Common myeloid progenitor, CD34-positive (primary cell): ENCODE measurements at places on chromosomes 11 and 22.

DNA sequence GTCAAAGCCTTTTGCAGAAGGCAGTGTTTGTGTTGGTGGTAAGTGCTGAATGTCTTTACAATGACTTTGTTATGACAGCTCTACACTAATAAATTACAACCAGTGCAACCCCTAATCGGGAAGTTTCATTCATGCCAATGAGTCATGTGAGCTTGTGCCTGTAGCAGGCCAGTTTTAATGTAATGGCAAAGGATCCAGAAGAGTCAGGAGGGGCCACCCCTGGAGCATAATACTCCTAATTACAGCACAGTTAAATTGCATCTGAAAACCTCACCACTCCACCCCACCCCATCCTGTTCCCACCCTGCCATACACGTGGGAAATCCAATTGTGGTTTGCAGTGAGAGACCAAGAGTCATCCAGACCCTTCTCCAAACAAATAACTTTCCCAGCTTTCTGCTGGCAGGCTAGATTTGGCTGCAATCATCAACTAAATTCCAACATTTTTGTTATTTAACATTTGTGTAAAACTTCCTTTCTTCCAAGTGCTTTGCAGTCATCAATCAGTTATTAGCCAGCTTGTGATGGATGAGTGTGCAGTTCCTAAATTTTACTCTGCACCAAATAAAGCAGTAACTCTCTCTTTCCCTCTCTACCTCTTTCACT, 277.3 kb upstream of the FAT3 start:
- no peak for DNase-seq

DNA sequence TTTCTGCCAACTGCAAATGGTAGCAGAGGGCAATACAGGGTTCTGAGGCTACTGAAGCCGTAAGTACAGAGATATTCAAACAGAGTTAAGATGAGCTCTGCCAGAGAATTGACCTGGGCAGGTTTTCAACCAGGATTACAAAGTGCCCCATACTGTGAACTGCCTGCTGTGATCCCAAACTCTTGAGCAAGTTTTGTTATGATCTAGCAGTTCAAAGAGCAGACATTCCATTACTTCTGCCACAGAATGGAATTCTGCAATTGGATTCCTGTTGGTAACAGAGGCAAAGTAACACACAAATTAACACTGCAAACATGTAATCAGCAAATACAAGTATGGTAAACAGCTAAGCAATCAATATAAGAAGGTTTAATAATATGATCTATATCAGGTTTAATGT, 31.2 kb downstream of the ALG9 start:
- no peak for DNase-seq

GRCh38 chr22:45645526-45646414, 25.9 kb upstream of the ATXN10 start:
- DNase-seq, result peak; percentile 68

DNA sequence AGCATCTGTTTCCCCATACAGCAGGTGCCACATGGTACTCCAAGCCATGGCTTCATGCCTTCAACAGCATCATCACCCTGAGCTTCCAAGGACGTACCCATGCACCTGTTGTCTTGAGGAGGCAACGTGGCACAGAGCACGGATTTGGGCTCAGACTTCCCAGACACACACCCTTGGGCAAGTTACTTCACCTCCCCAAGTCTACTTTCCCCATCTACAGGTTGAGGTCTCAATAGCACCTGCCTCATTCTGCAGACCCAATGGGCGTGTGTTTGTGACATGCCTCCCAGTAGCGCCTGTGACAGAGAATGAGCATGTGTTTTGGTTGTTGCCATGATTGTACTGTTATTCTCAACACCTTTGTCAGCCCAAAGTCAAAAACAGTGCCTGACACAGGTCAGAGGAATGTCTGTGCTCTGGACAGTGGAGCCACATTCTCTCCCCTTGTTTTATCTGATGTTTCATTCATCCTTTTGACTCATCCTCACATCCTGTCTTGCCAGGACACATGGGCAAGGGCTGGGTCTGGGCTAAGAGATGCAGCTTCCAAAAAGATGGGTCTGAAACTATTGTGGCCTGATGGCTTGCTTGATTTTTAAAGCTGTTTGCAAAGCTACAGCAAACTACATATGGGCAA, 53.4 kb upstream of the CCND1 start:
- DNase-seq, result no peak

GRCh38 chr11:19995145-19995544, 165.1 kb downstream of the DBX1 start:
- DNase-seq, result no peak

DNA sequence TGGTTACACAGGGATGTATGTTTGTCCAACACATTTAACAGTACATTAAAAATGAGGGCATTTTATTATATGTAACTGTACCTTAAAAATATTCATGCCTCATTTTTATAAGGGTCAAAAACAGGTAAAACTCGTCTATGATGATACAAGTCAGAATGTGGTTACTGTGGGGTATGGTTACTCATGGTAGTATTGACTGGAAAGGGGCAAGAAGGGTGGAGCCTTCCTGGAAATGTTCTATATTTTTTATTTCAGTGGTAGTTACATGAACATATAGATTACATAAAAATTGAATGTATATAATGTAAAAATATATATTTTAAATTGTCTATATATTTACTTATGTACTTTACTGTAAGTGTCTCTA, 99.8 kb downstream of the STIM1 start:
- no peak for DNase-seq

DNA sequence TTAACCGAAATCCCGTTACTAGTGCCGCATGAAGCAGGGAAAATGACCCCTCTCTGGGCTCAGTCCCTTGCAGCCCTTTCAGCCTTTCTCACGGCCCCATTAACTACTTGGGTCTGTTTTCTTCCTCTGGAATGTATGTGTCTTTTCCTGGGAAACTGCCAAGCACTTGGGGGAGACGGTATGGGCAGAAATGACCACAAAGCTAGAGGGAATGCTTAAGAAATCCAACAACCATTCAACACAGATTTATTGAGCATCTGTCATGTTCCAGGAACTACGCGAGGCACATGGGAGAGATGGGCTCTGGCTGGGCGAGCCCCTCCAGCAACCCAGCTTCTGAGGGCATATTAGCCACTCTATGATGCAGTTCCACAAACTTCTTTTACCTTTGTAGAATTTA, 462.6 kb downstream of the BUD13 start:
- DNase-seq, result no peak

DNA sequence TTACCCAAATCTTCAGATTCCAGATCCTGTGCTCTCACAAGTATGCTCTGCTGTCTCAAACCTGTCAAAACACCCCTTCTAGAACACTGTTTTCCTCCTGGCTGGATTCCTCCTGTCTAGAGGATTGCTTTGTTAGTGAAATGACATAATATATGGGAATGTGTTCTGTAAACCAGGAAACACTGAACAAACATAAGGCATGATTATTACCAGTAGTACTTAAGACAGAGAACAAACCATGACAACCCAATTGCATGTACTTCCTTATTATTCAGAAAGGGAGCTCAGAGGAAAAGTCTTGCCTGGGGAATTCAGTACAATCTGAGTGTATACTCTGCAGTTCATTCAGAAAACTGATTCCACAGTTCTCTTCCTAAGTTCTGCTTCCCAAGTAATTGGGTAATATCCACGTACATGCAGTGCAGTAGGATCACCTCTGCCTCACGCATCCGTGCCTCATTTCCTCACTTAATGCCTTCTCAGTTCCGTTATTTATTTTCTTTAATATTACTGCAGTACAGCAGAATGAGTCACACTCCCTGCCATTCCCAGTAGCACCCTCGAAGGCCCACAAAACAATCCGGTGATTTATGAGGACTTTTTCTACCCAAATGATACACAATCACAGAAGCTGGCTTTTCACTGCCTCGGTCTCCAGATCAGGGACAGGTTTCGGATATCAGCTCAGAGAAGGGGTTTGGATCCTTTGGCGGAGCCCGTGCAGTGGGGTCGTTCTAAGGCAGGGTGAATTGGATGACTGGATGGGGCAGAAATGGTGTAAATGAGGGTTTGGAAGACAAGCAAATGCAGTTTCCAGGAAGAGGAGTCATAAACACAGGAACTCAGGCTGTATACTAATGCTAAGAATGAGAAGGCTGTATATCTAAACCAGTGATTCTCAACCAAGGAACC, 896.9 kb downstream of the KCNA4 start:
- DNase-seq, result no peak

DNA sequence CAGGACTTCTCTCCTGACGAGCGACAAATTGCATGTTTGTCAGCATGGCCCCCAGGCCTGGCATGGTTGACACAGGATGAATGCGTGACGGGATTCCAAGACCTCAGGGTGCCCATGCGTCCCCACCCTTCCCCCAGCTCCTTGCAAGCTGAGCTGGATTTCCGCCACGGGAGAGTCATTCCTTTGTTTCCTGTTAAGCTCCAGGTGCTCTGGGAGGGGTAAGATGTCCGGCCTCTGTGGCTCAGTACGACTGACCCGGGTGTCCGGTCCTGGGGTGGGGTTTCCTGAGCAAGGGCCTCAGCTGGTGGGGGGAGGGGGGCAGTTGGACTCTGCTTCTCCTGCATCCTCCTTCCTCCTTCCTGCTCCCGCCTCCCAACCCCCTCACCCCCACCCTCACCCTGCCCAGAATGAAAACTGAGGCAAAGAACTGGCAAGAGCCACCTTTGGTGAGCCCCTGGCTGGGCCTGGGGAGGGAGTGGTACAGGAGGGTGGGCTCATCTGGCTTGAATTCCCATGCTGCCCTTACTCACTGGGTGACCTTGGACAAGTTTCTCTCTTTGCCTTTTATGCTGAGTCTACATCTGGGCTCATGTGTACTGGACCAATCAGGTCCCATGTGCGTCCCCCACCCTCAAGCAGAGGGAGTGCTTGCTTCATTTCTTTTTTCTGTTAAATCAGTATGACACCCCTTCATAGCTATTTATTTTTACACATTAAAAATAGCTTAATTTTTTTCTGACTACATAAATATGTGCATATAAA, 2.5 kb downstream of the CDC42EP2 start:
- no peak for DNase-seq

- DNase-seq, result no peak
Observed at GRCh38 chr11:54558919-54559318, 44.9 kb downstream of the OR4C46 start.

GRCh38 chr11:103661185-103661584, 375.3 kb upstream of the DDI1 start:
- no peak for DNase-seq

- DNase-seq, result no peak
Observed at GRCh38 chr11:110513259-110513801, 83.6 kb downstream of the FDX1 start.

- no peak for DNase-seq
Observed at GRCh38 chr22:23184764-23185113, 4.4 kb downstream of the BCR start.

DNA sequence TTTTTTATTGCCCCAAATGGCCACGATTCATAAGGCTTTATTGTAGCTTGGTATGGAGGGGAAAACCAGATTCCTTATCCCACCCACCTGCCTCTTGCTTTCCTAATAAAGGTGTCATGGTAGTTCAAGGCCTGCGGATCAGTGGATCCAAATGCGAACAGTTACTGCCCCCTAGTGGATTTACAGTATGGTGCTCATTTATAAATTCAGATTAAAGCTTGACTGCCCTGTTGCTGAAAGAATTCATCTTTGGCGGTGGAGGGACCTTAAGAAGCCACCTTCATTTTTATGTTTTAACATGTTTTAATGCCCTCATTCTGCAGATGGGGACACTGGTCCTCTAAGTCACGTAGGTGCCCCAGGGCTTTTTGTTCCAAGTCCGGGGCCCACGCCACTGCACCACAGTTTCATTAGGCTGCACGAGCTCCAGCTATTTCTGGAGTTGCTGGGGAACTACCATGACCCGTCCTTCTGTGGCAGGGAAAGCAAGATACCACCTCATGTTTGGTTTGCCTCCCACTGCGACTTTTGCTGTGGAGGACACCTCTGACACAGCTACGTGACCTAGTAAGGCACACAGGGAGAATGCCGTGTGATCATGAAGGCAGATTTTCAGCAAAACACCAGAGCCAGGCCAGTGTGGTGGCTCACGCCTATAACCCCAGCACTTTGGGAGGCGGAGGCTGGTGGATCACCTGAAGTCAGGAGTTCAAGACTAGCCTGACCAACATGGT, 15.6 kb upstream of the INCENP start:
- peak; percentile 78 for DNase-seq

DNA sequence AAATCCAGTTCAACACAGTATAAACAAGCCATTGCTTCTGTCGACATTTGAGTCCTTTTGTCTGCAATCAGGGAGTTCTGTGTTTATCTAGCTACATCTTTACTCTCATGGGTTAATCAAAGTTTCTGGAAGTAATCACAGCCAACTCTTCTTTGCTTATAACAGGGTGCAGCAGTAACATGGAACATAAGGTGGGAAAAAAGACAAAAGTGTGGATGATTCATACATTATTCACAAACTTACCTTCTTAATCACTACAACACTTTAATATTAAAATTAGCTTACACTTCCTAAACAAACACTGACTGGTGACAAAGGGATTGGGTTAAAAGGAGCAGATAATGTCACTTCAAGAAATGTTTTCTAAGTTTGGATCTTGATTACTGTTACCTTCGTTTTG, 44.7 kb downstream of the SNX19 start:
- no peak for DNase-seq

DNA sequence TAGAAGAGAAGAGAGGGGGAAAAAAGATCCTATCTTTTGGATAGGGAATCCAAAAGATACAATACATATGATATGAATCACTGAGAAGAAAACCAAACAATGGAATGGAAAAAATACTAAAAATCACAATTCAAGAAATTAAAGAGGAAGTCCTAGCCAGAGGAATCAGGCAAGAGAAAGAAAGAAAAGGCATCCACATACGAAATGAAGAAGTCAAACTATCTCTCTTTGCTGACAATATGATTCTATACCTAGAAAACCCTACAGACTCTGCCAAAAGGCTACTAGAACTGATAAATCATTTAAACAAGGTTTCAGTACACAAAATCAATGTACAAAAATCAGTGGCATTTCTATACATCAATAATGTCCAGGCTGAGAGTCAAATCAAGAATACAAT, 91.4 kb downstream of the EFCAB6 start:
- DNase-seq, result peak; percentile 3

DNA sequence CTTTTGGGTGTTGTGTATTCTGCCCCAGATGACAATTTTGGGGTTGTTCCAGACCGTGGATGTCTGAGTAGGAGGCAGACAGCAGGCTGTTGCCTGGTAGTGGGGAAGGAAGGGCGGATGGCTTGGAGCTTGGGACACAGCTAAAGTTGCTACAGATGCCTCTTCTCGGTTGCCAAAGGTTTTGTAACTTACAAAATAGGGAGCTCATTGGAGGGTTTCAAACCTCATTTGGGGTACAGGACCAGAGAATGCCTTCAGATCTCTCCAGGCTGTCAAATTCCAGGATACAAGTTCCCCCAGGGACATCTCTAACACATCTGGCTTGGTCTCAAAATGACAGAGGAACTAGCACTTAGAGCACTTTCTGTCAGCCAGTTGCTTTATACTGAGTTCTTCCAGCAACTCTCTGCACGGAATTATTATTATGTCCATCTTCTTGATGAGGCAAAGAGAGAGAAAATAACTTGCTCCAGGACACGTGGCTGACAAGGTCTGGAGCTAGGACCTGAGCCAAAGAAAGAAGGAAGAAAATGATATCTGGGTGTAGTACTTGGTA, 56.0 kb downstream of the SLC1A2 start:
- no peak for DNase-seq

- peak; percentile 75 for DNase-seq
Observed at GRCh38 chr11:128341280-128342248, 245.8 kb downstream of the ETS1 start.

GRCh38 chr11:110992481-110992880, 253.0 kb upstream of the POU2AF2 start:
- no peak for DNase-seq
